ENCODE measurements at places on chromosomes 1 and 21.
A peak's percentile ranks its signal among the peaks of the same experiment; 100 is the strongest.

DNA sequence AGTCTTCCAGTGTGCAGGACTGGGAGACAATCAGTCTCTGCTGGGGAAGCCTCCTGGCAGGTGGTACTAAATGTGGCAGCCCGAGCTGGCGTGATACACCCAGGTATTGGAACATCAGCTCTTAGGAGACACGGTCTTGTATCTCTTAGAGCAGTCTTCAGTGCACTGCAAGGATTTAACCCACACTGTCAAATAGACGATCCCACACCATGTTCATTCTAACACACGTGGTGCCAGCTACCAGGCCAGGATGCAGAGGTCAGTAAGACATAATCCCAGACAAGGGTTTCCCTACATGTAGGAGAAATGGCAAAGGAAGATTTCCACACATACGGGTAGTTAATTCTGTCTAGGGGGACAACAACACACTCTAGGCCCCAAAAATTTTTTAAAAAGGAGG, 8.7 kb downstream of the TRIM11 start:
- no peak for DNase-seq

DNA sequence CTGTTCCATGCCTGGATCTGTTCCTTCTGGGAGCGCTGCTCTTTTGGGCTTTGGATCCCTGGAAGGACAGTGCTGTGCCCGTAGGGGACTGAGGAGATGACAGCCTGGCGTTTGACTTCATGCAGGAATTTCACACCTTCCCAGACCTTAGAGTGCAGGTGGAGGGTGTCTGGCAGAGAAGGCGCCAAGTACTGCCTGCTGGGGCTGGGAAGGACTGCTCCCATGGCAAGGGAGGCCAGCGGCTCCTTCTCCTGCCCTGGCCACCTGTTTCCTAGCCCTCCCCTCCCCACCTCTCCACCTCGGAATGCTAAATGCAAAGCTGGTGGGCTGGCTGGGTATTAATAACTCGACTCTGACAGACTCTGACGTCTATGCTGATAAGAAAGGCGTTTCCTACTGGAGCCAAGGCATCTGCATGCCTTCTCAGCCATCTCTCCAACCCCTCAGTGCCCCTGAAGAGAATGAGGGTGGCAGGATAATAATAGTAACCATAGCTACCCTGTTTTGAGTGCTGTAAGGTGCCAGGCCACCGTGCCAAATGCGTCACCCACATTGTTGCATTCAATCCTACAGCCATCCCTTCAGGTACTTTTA, 17.5 kb upstream of the PDIK1L start:
- no peak for DNase-seq

- no peak for DNase-seq
Observed at GRCh38 chr1:33374336-33375105, 53.6 kb upstream of the A3GALT2 start.

GRCh38 chr1:42479621-42480020, 16.5 kb downstream of the CCDC30 start:
- no peak for DNase-seq

GRCh38 chr1:234592240-234592639, 17.7 kb downstream of the IRF2BP2 start:
- DNase-seq, result no peak

DNA sequence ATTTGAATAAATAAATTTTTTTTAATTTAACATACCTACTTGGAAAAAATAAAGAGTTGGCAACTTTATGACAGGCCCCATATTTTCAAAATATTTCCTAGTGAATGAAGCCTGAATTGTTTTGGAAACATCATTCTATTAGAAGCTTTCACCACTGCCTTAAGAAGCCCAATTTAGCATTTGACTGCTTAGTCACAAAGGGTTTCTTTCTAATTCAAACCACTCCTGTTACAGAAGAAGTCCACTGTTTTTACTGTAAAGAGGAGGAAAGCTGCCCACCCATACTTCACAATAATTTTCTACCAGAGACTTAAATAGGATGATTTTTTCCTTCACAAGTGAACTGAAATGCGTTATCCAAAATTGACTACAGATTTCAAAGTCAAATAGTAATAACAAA, 534.6 kb upstream of the PTBP2 start:
- DNase-seq, result no peak

DNA sequence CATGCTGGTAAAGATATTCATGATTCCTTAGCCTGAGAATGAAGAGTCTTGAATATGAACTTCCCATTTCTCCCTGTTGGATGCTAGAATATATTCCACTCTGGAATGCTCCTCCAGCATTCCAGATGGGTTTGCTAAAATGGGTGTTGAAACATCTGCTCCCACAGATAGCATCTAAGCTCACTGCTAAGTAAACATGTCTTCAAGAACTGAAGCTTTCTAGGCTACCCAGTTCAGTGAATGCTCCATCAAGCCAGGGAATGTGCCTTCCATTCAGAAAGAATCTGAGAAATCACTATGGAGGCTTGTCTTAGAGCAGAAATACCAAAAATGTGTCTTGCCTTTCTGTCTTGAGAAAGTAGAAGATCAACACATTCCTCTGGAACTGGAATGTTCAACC, 81.1 kb downstream of the TNFSF18 start:
- no peak for DNase-seq

DNA sequence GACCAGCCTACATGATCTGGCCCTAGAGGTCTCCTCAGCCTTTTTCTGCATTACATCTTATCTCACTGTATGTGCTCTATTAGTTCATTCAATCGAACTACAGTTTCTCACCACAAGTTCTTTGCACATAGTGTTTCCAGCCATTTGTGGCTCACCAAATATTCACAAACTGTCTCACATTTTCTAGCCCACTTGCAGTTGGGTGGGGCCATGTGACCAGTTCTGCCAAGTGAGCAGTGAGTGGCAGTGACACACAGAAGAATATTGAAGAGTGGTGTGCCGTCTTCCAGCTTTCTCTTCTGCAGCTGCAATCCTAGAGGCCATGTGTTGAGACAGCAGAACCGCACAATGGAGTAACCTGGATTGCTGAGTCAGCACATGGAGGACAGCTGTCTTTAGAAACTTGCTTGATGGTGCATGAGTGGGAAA, 103.2 kb upstream of the ZNF644 start:
- peak; percentile 56 for DNase-seq

- DNase-seq, result no peak
Observed at GRCh38 chr21:44455524-44456213, 359 bp downstream of the LRRC3 start.

- no peak for DNase-seq
Observed at GRCh38 chr1:205047764-205048231, 4.8 kb downstream of the CNTN2 start.

GRCh38 chr1:10939654-10940450, 72.6 kb upstream of the TARDBP start:
- peak; percentile 66 for DNase-seq

- no peak for DNase-seq
Observed at GRCh38 chr1:189681252-189681919, 796.3 kb downstream of the BRINP3 start.

DNA sequence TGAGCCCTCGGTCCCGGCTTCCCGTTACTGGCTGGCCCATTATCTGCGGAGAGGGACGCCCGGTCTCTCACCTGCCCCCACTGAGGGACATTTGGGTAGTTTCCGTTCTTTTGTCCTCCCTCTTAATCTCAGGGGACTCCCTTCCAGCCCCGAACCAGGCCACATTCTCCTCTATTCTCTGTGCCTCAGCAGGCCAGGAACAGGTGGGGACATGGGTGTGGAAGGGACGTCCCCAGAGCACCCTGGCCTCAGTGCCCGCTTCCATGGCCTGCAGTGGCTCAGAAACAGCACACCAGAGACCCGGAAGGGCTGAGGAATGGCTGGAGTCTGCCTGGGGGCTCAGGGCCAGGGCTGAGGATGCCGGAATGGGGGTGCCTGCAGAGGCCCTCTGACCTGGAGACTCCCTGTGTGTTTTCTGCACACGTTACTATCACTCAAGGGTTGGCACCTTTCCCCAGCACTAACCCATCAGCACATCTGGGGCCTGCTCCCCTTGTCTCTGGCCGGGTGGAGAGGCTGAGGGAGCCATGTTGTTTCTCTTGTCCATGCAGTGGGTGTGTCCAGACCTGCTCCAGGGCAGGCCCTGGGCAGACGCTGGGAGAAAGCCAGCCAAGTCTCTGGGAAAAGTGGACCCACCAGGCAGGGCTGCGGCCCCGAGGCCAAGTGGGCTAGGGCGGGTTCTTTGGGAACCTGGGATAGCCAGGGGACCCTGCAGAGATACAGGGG, 10.0 kb upstream of the DNMT3L start:
- no peak for DNase-seq

GRCh38 chr1:111924786-111925185, 64.7 kb downstream of the KCND3 start:
- DNase-seq, result no peak

DNA sequence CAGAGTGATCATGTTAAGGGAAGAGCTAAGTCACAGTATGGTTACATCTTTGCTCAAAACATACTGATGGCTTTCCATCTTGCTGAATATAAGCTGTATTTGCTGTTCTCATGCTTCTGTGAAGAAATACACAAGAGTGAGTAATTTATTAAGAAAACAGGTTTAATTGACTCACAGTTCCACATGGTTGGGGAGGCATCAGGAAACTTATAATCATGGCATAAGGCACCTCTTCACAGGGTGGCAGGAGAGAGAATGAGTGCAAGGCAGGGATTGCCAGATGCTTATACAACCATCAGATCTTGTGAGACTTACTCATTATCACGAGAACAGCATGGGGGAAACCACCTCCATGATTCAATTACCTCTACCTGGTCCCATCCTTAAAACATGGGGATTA, 24.4 kb upstream of the RGS5 start:
- DNase-seq, result no peak

DNA sequence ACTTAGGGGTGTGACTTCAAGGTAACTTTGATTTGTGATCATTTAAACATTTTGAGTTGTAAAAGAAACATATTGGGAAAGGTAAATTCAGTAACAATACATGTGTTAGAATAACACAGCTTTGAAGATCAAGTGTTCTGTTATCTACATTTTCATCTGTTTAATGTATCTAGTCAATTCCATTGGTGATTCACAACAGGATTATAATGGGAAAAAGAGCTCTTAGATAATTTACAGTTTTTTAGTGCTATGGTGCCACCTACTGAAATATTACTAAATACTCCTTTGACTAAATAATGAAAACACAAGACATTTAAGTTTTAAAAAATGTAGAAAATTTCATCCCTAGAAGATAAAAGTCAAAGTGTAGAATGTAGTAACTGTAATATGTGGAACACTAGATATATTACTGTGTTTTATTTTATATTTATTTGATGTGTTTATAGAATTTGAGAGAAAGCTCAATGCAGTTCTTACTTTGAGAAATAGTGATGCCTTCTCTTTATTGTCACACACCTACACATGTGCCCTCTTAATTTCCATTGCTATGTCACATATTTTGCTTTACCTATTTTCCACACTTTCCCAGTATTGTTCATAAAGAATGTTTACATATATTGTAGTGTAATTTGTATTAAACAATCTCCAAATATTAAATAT, 47.4 kb downstream of the PTPRC start:
- DNase-seq, result no peak

- no peak for DNase-seq
Observed at GRCh38 chr1:100009458-100009857, 39.7 kb downstream of the SLC35A3 start.

DNA sequence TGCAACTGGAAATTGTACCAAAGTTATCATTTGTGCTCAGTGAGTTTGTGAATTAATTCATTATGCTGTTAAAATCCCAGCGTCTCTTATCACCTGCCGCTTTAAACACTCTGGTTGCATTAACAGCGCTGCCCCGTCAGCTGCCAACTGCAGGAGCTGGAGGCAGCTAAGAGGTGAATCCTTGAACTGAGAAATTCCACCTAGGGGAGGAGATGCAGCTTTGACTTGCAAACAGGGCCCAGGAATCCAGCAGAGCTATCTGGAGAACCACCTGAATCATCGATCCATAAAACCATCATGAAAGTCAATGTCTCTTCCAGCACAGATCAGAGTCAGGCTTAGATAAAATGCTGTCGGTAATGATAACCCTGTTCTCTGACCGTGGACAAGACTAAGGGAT, 140.7 kb upstream of the PTBP2 start:
- no peak for DNase-seq

- DNase-seq, result no peak
Observed at GRCh38 chr1:205484985-205485967, 19.2 kb upstream of the CDK18 start.

DNA sequence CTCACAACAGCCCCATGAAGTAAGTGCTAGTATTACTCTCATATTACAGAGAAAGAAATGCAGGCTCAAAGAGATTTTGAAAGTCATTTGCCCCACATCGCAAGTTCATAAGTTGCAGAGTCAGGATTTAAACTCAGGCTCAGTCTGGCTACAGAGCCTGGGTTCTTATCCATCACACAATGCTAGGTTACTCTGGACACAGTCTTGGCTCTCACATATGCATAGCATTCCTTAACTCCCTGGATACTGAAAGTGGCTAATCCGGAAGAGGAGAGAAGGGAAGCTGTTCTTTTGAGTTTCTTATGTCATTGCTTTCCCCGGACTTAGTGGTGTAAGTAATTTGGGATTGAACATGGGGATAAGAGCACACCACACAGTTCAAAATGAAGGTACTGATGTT, 357.4 kb upstream of the PLXNA2 start:
- no peak for DNase-seq

DNA sequence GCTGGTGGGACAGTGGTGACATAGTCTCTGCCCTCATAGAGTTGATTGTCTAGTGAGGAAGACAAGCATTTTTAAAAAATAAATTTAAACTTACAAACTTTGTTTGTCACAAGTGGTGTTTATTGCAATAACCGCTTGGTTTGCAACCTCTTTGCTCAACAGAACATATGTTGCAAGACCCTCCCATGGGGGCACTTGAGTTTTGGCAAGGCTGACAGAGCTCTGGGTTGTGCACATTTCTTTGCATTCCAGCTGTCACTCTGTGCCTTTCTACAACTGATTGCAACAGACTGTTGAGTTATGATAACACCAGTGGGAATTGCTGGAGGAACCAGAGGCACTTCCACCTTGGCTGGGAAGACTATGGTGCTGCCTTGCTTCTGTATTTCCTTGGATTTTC, 58.4 kb downstream of the LAMC2 start:
- no peak for DNase-seq

DNA sequence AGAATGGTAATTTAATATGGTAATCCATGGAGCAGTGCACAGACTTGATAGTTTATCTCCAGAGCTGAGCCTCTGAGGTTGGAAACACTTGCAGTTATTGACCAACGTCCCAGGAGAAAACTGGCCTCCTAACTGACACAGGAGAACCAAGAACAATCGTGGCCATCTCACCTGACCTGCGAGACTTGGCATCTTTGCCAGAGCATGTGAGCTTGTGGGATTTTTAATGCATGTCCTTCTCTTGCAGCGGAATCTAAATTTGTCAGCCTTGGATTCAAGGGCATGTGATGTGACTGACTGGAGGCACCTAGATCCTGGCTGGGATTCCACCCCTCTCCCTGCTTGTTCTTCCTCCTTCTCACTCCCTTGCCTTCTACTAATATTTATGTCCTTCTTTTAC, 27.8 kb upstream of the SLC26A9 start:
- no peak for DNase-seq

- DNase-seq, result no peak
Observed at GRCh38 chr21:33414926-33415325, 11.7 kb downstream of the IFNGR2 start.

All from stimulated activated CD8-positive, alpha-beta memory T cell treated with anti-CD3 and anti-CD28 coated beads, Interleukin-7, amount 100 ng/mL, for 48 hours (primary cell).